Uterus (tissue), 4 donors: ENCODE measurements at places on chromosomes 16 and 17. TPM values are rescaled to one million over a fixed set of nuclear protein-coding genes. Genes with fewer than 3 reads are reported as not detected.

DNA sequence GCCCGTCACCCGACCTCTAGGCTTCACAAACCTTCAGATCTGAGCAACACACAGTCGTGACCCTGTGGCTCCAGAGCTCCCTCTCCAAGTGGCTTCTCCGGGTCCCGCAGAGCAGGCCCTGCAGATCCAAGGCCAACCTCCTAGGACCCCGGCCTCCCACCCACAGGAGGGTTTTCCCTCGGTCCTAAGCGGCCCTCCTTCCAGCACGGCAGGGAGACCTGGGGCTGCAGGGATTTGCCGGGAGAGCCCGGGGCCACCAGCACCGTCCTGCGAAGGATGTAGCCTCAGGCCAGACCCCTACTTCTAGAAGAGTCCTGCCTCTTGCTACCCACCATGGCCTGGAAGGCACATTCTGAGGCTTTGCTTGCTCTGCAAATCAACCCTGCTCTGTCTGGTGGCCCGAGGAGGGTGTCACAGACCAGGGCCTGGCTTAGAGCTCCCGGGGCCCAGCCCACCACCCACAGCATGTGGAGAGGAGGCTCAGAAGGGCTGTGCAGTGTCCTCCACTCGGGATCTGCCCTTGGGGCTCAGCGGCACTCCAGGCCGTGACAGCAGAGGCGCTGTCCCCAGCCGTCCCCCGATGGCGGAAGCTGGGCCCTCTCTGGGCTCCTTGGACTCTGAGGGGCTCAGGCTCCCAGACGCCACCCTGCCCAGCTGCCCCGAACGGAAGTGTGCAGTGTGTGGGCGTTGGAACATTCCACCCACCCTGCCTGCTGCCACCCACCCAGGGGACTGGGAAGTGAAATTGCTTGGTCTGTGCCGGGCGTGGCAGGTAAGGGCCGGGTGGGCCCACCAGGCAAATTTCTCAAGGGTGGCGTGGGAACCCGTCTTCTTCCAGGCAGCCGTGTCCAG is 28.8 kb upstream of the ACSF3 start:
- no peak for DNase-seq

DNA sequence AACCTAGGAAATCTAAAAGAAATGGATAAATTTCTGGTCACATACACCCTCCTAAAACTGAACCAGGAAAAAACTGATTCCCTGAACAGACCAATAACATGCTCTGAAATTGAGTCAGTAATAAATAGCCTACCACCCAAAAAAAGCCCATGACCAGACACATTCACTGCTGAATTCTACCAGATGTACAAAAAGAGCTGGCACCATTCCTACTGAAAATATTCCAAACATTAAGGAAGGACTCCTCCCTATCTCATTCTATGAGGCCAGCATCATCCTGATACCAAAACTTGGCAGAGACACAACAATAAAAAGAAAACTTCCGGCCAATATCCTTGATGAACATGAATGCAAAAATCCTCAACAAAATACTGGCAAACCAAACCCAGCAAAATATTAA is 52.9 kb downstream of the TTC19 start:
- DNase-seq = no peak

DNA sequence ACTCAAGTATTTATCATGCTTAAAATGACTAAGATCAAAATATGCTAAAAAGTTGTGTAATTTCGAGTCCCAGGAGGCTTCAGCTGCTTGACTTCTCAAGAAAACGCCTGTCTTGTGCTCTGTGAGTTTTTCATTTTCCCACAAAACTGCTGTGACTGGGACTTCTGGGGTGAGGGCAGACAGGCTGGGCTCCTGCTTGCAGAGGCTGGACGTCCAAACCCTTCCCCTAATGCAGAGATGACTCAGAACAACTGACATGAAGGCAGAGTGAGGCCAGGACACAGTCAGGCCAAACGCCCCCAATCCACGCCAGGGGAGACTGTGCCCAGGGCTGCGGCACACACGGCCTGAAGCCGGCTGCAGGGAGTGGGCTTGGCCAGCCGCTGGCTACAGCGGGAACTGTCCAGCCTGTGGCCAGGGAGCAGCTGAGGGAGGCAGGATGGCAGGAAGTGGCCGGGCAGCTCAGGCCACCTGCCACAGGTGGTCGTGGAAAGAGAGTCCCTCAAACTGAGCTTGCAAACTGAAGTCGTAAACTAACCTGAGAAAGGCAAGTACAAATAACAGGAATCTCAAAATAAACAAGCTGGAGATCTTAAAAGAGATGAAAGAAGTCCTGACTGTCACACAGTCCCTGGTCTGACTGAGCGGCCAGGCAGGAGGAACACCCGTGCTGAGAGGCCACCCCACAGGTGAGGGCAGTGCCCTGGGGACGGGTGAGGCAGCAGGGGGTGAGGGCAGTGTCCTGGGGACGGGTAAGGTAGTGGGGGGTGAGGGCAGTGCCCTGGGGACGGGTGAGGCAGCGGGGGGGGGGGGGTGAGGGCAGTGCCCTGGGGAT is 21.3 kb upstream of the HEXD start:
- DNase-seq = no peak

DNA sequence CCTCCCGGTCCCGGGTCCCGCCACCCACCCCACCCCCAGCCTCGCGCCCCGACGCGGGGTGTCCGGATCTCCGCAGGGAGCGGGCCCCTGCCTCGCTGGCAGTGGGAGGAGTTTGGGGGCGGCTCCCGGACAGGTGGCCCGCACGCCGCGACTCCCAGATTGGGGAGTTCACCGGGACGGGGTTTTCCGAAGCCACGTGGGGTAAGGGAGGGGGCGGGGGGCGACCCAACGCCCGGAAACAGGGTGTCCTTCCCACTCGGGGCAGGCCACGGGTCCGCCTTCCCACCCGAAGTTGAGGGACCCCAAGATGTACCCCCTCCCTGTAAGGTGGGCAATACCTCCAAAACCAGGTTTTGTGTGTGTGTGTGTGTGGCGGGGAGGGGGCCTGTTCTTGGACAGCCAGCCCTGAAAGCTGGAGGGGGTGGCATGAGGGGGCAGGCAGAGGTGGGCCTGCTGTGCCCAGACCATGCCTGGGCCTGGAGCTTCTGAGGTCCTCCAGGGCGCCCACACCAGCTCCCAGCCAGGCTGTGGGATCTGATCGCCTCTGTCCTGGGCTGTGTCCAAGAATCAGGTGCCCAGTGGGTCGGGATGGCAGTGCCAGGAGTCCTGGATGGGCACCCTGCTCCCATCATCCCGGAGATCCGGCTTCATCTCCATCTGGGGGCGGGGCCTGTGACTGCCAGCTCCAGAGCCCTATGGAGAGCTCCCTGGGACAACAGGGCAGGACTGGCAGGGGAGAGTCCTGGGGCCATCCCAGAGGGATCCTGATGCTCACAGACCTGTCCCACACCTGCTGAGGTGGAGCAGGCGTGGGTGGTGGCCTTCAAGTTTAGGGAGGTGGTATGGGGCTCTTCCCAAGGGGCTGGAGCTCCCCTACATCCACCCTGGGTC is 767 bp downstream of the SYNGR2 start:
- DNase-seq = peak; percentile 46

DNA sequence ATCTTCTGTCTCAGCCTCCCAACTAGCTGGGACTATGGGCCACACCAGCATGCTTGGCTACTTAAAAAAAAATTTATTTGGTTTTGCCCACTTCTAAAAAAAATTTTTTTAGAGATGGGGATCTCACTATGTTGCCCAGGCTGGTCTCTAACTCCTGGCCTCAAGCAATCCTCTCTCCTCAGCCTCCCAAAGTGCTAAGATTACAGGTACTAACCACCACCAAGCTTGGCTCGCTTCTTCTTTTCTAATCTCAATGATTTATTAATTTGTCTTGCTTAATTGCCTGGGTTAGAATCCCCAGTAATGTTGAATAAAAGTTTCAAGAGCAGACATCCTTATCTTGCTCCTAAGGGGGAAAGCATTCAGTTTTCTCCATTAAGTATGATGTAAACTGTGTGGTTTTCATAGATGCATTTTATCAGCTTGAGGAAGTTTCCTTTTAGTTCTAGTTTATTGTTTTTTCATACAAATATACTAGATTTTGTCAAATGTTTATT is 65.8 kb upstream of the NACA2 start:
- no peak for DNase-seq

DNA sequence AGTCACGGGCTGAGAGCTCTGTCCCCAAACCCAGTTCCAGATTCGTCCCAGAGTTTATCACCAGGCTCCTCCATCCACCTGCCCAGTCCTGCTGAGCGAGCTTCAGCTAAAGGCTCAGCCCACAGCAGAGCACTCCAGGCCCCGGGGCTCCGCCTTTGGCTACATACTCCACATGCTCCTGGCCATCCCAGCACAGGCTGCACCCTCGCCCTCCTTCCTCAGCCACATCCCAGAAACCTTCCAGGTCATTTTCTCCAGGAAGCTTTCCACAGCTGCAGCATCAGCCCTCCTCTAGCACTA is 4.7 kb upstream of the CD2BP2 start:
- no peak for DNase-seq

The KRTAP4-5 gene
- not detected for total RNA-seq

The GPR179 gene
- total RNA-seq = 0.12 TPM

DNA sequence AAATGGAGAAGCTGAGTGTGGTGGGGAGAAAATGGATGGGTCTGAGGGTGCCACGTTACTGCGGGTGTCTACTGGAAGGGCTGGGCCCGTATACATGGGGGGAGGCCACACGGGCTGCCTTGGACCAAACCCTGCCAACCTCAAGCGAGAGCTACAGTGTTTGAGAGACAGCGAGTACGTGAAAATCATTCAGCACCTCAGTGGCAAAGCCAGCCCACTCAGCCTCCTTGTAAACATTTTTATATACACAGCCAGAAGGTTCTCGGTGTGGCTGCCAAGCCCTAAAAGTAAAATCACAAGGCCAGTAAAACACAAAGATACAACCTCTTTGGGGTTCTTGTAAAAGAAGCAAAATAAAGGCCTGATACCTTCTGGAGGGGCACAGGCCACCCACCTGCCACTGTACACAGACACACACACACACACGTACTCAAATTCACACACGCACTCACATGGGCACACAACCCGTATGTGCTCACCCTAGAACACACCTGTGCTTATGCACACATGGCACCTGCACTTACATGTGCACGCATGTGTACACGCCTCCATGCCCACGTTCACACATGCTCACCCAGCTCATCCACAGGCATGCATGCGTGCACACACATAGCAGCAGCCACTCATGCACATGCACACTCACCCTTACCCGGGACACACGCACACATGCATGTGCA is 102.8 kb downstream of the GSG1L start:
- no peak for DNase-seq

DNA sequence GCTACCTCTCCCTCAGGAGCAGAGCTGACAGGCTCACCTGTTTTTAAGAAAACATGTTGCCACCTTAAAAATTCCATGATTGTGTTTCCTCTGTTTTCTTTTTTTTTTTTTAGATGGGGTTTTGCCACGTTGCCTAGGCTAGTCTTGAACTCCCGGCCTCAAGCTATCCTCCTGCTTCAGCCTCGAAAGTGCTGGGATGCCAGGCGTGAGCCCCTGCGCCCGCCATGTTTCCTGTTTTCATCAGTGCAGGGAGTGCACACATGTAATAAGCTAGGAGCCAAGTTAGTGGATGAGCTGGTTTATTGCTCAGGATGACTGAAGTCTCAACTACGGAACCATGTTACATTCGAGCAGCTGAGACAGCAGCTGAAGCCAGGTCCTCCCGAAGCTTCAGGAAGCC is 13.6 kb downstream of the MRM3 start:
- DNase-seq = no peak

DNA sequence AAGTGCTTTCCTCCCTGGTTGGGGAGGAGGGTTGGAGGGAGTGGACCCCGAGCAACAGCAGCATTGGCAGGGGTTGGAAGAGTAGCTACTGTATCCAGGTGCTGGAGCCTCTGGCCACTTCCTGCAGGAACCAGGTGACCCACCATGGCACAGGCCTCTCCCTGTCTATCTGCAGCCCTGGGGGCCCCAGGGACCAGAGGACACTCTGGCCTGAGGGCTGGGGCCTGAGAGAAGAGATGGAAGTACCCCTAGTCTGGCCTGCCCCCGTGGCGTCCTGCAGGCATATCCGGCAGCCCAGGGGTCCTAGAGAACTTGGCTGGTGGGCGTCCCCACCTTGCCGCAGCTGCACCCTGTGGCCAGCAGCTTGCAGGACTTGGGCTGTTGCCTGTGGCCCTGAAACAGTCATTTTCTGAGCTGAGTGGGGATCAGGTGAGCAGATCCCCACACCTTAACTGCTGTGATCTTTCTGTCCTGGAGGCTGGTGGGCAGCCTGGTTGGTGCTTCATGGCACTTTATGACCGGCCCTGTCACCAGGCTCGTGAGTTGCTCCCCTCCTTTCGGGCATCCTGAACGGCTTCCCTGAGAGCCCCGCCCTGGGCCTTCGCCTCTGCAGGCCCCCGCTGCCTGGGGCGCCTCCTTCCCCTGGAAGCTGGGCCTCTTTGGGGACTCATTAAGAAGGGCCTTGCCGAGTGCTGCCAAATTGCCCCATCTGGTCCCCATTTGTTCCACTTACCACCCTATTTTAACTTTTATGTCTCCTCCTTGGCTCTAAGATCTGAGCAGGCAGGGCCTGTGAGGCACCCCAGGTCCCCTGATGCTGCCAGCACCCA is 298.6 kb downstream of the SEC14L1 start:
- no peak for DNase-seq

DNA sequence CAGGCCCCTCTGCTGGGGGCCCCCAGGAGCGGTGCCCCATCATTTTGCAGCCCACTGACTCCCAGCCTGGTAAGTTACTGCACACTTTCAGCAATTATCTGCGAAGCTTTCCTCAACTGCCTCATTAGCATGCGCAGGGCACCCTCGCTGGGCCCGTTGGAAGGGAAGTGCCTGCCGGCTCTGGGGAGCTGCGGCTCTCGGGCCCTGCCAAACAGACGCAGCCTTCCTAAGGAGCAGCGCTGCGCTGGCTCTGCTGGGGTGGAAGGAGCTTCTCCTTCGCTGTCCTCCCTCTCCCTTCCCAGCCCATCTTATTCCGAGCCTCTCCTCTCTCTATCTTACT is 71.0 kb downstream of the RBBP6 start:
- peak; percentile 24 for DNase-seq

GRCh38 chr16:30692396-30693064 is 6.4 kb upstream of the SRCAP start:
- no peak for DNase-seq

The PTGES3L gene
- total RNA-seq = 1.2 TPM

GRCh38 chr17:11252146-11252545 is 11.1 kb downstream of the SHISA6 start:
- no peak for DNase-seq

DNA sequence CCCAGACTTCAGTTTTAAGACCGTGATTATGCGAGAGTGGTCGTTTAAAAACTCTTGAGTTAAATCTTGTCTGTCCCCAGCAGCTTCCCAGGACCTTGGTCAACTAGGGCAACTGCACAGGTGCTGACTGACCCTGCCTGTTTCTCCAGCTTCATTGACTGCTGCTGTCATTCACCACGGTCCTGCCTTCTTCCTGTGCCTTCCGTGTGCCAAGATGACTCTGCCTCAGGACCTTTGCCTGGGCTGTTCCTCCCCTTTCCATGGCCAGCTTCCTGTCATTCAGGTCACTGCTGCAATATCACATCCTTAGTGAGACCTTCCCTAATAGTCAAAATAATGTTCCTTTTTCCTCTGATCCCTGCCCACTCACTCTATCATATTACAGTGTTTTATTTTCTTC is 3.9 kb downstream of the KIAA0513 start:
- DNase-seq = no peak
